ENCODE measurements at places on chromosomes 3 and 15. TPM values are rescaled to one million over a fixed set of nuclear protein-coding genes. Genes with fewer than 3 reads are reported as not detected.
A peak's percentile ranks its signal among the peaks of the same experiment; 100 is the strongest.

Gene CCR9
- 4.0 TPM for total RNA-seq

- no peaks in the 10 kb centered on the region for H3K27me3 ChIP-seq
- peak overlapping the region; percentile 38 for H3K4me3 ChIP-seq
- no peaks in the 10 kb centered on the region for H3K36me3 ChIP-seq
- H3K27ac ChIP-seq: peak overlapping the region; percentile 52
Measured at GRCh38 chr15:31214864-31215489, 111.7 kb upstream of the KLF13 start.

Gene OR5H2
- total RNA-seq: not detected

GRCh38 chr3:191499307-191500080, 38.5 kb downstream of the PYDC2 start:
- no peak overlapping the region for H3K27ac ChIP-seq
- no peak overlapping the region for H3K4me3 ChIP-seq
- no peaks in the 10 kb centered on the region for H3K36me3 ChIP-seq
- H3K4me1 ChIP-seq: no peaks in the 10 kb centered on the region
- no peaks in the 10 kb centered on the region for H3K27me3 ChIP-seq

- no peak overlapping the region for H3K27ac ChIP-seq
- no peaks in the 10 kb centered on the region for H3K36me3 ChIP-seq
- H3K4me1 ChIP-seq: peaks cover 37% of the 10 kb centered on the region
- H3K4me3 ChIP-seq: no peak overlapping the region
Measured at GRCh38 chr15:73630921-73631362, 2.2 kb downstream of the NPTN start.

Gene VEPH1
- total RNA-seq: not detected
